ENCODE measurements at places on chromosomes 5 and 9.

DNA sequence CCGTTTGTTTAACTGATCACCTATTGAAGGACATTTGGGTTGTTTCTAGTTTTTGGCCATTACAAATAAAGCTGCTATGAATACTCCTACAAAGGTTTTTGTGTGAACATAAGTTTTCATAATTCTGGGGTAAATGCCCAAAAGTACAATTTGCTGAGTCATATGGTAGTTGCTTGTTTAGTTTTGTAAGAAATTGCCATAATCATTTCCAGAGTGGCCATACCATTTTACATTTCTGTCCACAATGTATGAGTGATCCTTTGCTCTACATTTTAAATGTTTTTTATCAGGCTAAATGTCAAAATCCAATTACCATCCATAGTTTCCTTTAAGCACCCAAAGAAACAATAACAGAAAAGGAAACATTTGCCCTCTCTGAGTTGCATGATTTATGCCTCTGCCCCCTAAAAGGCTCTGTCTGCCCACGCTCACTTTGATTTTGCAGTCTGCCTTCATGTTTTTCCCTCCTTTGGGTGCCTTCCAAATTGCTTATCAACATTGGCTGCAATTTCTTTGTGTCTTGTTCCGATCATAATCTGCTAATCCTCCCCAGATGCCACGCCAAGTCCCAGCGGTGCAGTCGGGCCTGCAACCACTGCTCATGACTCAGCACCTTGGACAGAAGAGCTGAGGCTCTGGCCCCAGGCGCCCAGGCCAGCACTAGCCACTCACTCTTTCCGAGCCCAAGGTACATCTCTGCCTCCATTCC is 339.2 kb downstream of the PIK3R1 start:
- no peak for DNase-seq

DNA sequence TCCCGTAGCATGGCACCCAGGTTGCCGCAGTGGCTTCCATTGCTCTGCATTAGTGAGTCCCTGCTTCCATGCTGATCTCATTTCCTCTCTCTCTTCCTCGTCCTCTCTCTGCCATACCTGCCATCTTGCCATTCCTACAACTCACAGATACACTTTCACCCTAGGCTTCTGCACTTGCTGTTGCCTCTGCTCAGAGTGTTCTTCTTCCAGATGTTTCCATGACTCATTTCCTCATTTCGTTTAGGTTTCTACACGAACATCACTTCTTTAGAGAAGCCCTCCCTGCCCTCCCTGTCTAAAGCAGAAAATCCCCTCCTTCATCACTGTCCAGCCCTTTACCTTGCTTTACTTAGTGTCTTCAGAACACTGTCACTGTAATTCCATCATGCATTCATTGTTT is 115.2 kb upstream of the WWC1 start:
- no peak for DNase-seq

DNA sequence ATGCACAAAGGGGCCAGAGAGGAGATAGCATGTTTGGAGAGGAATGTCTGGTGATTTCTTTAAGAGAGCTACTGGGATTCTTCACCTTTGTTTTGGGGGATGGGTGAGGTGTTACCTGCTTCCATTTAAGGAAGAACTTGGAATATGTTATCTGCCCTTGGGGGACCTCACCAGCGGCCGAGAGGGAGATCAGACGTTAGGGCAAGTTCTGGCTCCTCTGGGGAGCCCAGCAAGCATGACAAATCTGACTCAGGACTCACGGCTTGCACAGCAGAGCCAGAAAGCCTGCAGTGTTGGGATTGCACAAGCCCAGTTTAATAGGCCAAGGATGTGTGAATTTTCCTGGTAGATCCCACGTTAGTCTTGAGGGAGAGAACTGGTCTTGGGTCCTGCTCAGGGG is 40.3 kb downstream of the SLC28A3 start:
- no peak for DNase-seq

GRCh38 chr5:151523335-151523734 is 67.8 kb downstream of the FAT2 start:
- peak; percentile 75 for DNase-seq

GRCh38 chr5:93610581-93611272 is 27.7 kb downstream of the NR2F1 start:
- DNase-seq: no peak
